GM13977 (cell line): ENCODE measurements at places on chromosomes 3 and 15.
A peak's percentile ranks its signal among the peaks of the same experiment; 100 is the strongest.

- no peak for DNase-seq
Observed at GRCh38 chr3:171123915-171124314, 97.4 kb upstream of the SLC2A2 start.

DNA sequence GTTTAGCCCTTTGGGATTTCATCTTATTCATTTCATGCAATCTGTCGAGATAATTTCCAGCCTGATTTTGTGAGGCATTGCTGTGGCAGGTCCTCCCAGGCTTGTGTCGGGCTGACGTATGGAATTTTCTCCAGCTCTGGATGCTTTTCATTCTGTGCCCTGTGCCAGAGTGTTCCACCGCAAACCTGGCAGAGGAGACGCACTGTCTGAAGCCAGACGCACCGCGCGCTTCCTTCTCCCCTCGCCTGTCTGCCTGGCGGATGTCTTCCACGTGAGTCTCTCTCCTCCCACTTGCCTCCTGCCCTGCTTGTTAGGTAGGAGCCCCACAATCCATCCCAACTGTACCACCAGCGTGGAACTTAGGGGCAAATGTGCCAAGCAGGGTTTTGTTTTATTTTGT is 20.1 kb upstream of the GLCE start:
- DNase-seq: no peak

DNA sequence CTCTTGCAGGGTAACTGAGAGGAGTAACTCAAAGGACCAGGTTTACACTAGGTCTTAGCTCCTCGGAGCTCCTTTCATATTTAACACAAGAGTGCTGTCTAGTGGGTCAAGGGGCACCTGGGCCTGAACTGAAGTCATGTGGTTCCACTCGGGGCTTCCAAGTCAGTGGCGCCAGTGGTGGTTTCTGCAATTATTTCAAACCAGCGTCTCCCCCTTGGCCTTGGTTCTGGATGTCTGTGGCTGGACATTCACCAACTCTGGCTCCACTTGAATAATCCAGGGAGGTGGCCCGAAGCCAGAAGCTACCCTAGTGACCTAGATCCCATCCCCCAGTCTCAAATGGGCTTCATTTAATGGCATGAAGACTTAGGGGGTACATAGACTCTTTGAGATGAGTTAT is 144.3 kb upstream of the ADAMTS9 start:
- DNase-seq: no peak

- DNase-seq: no peak
Observed at GRCh38 chr3:31634476-31634875, 101.8 kb downstream of the STT3B start.

GRCh38 chr3:169527507-169527906 is 136.0 kb downstream of the MECOM start:
- no peak for DNase-seq

DNA sequence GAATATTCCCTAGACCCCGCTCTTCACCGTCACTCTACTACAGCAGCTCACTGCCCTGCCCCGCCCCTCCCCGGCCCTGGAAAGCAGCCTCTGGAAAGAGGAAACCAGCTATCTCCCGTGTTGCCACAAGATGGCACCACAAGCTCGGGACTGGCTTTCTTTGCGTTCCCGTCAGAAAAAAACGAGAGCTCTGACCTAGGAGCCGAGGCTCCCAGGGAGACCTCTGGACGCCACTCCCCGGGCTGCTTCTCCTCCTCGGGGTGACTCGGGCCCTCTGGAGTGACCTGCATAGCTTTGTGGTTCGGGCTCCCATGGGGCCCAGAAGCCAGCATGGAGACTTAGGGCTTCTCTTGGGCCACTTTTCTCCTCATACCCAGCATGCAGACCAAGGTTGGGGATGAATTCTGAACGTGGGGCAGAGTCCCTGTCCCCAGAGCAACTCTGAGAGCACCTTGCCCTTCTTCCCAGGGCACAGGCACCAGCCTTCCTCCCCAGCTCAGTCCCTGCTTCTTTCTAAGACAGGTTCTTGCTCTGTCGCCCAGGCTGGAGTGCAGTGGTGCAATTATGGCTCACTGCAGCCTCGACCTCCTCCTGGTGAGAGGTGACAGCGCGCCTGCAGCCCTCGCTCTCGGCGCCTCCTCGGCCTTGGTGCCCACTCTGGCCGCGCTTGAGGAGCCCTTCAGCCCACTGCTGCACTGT is 19.0 kb downstream of the STOML1 start:
- DNase-seq: peak; percentile 84

GRCh38 chr15:71139241-71139640 is 24.0 kb downstream of the THSD4 start:
- no peak for DNase-seq

GRCh38 chr3:182309120-182309519 is 484.2 kb upstream of the ATP11B start:
- DNase-seq: no peak

DNA sequence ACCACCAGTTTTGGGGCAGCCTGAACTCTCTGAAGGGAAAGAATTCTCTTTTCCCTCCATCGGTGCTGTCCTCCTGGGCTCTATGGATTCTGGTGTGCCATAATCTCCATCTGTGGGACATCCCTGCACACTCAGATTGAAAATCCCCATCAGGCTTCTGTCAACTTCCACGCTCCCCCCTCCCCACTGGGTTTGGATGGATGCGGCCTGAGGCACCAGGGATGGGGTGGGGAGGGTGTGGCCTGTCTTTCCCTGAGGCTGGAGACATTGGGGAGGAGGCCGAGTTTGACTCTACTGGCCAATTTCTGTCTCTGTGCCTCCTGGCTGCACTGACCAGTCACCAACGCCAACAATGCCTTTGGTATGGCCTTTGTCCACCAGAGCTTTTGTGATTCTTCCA is 16.3 kb upstream of the FBLN2 start:
- DNase-seq: no peak

DNA sequence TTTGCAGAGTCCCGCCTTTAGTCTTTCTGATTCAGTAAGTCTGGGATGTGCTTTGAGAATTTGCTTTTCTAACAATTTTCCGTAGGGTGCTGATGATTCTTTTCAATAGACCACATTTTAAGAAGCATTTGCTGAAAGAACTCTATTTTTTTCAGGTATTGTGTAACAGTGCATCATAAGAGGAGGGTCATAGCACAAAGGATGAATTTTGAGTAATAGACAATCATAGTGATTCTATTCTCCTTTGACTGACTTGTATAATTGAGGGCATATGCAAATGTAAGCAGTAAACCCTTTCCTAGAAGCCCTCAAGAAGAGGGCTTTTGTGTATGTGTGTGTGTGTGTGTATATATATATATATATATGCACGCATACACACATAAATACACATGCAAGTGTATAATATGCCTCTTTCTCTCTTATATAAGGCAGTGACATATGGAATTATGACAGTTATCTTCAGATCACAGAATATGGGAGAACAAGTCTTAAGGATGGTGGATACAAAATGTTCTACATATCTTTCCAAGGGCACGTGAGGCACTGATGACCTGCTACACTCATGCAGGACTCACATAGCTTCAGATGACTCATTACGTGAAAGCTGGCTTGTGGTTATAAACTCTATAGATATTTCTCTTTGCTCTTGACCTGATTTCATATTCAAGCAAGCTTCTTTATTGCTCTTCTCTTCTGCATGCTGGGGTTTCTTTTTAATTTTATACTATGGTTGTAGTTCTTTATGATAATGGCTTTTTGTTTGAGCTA is 6.5 kb upstream of the PLSCR1 start:
- DNase-seq: peak; percentile 37

GRCh38 chr15:64152507-64153387 is 1.2 kb downstream of the SNX22 start:
- DNase-seq: peak; percentile 65

GRCh38 chr15:50064673-50065072 is 54.4 kb downstream of the ATP8B4 start:
- DNase-seq: no peak

DNA sequence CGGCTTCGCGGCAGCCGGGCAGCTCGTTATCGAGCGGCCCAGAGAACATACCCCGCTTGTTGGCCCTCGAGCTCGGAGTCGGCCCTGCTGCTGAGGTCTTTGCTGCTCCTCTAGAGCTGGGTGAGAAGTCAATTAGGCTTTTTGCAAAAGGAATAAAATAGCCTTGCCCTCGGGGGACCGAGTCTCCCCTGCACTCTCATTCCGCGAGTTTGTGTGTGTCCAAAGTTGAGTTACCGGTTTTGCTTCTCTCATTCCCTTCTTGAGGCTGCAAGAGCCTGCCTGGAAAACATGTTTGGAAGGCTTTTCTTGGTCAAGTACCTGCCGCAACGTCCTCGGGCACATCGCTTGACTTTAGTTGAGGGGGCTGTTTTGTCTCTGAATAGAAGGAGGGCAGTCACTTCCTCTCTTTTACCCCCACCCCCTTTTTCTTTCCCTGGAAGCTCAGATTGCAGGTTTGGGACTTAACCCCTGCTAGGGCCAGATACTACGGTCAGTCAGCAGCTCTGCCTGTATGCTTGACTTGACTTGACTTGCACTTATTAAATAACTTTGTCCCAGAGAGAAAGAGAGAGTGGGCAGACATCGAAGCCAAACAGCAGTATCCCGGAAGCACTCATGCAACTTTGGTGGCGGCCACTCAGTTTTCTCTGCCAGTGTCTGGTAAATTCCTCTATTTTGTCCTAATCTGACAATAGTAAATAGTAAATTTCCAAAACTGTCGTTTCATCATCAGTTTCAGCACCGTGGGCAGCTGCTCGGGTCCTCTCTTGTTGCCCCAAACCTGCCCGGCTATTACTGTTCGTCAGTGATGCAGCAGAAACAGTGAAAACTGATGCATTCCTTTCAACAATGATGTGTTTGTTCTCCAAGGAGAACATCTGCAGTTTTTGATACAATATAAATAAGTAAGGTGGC is 609 bp downstream of the RNF13 start:
- no peak for DNase-seq

DNA sequence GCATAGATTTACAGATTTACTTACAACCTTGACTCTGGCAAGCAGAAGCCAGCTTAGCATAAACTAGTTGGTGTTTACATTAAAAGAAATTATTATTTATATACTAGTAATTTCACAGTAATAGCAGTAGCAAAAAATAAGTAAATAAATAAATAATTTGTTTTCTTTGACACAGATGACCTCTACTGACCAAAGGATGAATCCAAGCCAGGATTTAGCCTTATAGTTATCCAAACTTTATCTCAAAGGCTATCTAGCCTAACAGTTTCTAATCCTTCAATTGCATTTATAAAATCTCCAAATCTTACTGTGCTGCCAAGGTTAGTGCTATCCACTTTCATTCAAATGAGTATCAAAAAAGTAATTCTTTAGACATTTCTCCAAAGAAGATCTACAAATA is 64.3 kb downstream of the FRMD5 start:
- no peak for DNase-seq

DNA sequence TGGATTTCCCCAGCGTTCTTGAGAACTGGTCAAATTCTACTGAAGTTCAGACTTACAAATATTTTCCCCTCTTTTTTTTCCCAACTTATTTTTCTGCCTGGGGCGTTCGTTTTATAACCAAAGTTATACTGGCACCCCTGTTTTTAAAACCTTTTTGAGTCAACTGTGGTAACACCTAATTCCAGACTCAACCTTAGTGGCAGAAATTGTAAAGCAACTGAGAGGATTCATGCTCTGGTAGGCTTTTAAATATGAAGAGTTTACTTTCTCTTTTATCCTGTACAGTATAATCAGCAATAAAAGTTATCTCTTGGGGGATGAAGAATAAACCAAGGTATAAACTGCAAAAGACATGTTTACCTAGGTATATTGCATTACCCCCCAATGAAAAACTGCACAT is 2.3 kb downstream of the IL5RA start:
- no peak for DNase-seq

DNA sequence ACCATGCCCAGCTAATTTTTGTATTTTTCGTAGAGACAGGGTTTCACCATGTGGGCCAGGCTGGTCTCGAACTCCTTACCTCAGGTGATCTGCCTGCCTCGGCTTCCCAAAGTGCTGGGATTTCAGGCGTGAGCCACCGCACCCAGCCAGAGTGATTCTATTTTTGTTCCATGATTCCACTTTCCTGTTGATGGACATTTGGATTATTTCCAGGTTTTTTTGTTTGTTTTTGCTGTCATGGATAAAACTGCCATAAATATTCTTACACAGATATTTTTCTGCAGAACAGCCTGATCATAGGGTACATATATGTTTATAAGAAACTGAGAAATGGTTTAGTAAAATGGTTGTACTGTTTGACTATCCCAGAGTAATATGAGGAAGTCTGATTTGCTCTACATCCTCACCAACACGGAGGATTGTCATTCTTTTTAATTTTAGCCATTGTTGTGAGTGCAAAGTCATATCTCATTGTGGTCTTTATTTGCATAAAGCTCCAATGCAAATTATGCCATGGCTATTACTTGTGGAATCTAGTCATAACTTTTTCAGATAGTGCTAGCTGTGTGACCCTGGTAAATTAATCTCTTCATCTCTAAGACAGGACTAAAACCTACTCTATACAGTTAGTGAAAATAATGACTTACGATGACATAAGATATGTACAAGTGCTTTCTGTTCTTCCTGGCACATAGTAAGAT is 42.7 kb downstream of the MAP6D1 start:
- DNase-seq: no peak

DNA sequence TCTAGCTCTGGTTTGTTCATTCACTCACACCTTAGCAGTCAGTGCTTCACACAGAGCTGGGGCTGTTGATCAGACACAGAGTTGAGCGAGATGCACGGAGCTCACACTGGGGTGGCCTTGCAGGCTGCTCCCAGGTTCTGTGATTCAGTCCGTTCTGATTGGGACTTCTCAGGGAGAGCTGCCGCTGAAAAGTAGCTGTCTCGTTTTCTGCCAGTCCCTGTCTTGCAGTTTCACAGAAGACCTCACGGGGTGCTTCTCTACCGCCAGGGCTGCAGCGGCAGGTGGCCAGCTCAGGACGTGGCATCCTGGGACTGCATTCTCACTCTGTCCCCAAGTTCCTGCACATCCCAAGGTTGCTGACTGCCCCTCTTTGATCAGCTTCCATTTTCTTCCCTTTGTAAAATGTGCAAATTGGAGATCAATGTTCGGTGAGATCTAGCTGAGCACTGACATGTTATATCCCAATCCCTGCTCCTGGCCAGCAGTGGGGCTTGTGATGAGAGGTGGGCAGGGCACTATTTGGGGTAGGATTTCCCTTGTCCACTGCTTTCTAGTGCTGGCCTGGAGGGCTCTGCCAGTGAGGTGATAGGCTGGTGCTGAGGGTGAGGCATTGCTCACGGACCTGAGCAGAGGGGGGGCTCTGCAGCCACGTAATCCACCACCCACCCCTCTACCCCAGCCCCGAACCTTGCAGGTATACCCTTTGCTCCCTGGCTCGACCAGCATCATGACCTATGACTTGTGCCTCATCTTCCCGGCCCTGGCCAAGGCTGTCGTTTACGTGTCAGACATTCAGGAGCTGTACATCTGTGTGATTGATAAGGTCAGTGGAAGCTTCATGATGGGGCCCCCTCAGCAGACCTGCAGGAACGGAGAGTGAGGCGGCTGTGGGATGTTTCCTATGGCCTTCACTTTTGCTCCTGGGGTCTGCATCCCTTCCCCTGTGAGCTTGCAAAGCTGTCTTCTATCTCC is 5.3 kb upstream of the TXNRD3 start:
- DNase-seq: no peak

DNA sequence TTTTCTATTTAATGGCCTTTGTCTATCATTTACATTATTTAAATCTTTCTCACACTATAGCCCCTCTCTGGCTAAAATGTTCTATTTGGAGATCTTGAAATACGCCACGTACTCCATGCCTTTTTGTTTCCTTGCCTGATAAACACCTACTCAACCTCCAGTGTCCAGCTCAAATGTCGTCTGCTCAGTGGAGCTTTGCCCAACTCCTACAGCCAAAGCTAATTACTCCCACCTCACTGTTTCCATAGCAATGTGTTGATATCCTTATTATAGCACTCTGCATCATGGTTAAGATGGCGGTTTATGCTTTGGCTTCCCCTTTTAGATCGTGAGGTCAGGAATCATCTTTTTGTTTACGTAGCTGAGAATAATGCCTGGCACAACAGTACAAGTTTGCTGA is 55.9 kb downstream of the NGLY1 start:
- DNase-seq: no peak

- no peak for DNase-seq
Observed at GRCh38 chr3:162217647-162218046, 721.0 kb downstream of the OTOL1 start.
